Activated CD8-positive, alpha-beta memory T cell treated with anti-CD3 and anti-CD28 coated beads for 48 hours (primary cell): ENCODE measurements at places on chromosomes 13 and 19.

GRCh38 chr13:66513728-66514127 lies 716.4 kb downstream of the PCDH9 start:
- no peak for DNase-seq

- DNase-seq: no peak
Observed at GRCh38 chr19:39419003-39419402, 6.5 kb downstream of the PLEKHG2 start.

GRCh38 chr13:46079770-46080169 lies 25.1 kb downstream of the CPB2 start:
- DNase-seq: no peak

DNA sequence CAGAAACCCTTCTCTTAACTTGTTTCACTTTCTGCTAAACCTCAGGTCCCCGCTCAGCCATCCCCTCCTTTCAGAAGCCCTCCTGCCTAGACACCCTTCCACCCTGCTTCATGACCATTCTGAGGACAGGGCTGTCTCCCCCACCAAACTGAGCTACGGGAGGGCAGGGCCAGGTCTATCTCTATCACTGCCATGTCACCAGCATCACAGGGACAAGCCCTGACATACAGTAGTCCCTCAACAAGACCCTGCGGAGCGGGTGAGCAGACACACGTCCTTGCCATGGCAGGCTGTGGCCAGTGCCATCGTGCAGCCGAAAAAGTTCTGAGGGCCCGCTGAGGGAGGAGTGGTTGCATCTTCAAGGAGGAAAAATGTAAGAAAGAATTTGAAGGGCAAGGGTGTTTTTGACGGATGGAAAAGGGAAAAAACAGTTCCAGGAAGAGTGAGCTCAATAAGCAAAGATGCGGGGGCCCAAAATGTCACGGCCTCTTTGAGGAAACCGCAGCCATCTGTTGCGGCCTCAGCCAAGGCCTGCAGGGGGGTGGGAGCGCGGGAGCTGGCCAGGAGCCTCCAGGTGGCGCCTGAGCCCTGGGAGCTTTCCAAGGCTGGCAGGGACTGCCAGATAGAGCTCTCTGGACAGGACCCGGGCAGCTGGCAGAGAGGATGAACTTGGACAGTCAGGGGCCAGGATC lies 8.1 kb downstream of the PTGIR start:
- DNase-seq: peak; percentile 58

- DNase-seq: no peak
Observed at GRCh38 chr13:111458739-111459138, 138.3 kb downstream of the TEX29 start.

DNA sequence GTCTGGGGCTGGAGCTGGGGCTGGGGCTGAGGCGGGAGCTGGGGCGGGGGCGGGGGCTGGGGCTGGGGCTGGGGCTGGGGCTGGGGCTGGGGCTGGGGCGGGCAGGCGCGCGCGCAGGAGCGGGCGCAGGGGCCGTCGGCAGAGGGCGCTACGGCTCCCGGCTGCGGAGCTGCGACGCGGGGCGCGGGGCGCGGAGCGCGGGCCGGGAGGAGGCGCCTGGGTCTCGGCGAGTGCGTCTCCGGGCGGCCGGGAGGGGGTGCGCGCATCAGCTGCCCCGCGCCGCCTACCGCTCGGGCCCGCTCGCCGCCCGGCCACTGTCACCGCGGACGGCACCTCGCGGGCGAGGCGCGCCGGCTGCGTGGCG lies 422 bp upstream of the MTUS2 start:
- no peak for DNase-seq

DNA sequence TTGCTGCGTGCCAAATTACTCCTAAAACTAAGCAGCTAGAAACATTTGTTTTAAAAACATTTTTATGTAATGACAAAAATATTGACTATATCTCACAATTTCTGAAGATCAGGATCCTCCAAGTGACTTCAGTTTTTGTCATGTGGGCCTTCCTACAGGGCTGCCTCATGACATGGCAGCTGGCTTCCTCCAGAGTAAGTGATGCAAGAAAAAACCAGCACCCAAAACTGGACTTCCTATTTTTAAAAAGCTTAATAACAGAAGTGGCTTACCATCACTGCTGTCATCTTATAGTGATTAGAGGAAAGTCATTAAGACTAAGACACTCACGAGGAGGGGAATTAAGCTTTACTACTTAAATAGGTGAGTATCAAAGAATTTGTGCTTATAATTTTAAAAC lies 681.7 kb downstream of the PCDH17 start:
- no peak for DNase-seq

DNA sequence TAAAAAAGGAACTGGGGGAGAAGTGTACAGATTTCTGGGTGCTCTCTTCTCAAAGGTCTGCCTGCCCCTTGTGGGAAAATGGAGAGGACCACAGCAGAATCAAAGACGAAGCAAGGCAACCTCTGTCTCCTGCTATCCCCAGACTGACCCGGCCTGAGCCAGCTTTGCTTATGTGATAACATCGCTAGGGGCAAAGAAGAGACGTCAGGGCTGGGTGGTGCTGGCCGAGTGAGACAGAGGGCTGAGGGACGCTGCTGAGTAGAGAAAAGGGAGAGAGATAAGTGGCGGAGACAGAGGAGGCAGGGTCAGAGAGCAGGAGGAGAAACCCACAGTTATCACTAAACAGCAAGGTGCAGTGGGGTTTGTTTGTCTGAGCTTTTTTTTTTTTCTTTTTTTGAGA lies 4.6 kb upstream of the MUC16 start:
- DNase-seq: no peak

DNA sequence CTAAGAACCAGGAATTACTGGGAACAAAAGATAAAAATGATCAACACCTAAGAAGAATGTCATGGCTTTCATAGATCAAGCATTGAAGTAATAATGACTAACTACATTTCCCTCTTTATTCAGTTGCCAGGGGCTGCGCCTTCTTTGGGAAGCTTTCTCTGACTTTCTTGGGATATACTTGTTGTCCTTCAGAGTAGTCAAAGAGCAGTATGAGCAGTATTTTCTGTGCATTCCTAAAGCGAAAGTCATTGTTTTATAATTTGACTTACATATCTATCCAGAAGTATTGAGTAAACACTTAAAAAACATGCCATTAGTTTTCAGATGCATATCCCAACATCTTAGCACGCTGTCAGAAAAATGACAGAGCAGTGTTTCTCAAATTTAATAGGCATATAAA lies 2412.4 kb downstream of the PCDH9 start:
- no peak for DNase-seq

DNA sequence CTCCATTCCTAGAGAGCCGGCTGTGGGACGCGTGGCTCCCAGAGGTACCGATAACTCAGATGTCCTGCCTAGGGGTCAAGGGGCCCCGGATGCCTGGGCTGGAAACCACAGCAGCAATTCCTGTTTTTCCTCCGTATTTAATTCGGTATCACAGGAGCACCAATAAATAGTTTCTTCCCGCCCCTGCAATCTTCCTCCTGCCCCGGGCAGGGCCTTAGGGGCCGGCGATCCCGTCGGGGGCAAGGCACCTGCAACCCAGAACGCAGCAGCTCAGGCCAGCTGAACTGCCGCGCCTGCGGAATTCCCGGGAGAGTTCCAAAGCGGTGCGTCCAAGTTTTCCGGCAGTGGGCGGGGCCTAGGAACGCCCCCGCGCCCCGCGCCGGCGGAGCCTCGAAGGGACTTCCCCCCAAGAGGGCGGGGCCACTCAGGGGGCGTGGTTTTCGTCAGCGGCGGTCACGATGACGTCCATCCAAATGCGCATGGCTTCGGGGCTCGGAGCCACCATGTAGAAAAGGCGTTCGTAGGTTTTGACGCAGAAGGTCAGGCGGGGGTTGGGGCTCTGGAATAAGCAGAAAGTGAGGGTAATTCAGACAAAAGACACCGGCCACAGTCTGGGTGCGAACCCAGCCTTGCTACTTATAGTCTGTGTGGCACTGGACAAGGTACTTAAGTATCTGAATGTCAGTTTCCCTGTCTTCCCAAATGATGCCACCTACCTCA lies 9.7 kb upstream of the LYPD3 start:
- peak; percentile 80 for DNase-seq

DNA sequence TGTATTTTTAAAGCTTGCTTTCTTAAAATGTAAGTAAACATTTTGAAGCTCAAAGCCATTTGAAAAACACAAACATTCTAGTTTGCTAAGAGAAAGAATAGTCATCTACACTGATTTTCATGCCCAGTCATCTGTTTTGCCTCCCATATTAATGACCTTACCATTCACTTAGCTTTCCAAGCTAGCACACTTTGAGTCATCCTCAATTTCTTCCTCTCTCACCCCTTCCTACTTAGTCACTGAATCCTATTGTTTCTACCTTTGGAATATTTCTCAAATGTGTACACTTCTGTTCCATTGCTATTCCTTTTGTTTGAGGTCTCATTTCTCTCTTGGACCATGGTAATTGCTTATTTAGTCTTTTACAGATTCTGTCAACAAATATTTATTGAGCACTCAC lies 7.3 kb upstream of the HS6ST3 start:
- no peak for DNase-seq

GRCh38 chr19:28358633-28359032 lies 854.3 kb downstream of the UQCRFS1 start:
- DNase-seq: no peak

- DNase-seq: no peak
Observed at GRCh38 chr13:51594432-51594831, 10.2 kb downstream of the WDFY2 start.

DNA sequence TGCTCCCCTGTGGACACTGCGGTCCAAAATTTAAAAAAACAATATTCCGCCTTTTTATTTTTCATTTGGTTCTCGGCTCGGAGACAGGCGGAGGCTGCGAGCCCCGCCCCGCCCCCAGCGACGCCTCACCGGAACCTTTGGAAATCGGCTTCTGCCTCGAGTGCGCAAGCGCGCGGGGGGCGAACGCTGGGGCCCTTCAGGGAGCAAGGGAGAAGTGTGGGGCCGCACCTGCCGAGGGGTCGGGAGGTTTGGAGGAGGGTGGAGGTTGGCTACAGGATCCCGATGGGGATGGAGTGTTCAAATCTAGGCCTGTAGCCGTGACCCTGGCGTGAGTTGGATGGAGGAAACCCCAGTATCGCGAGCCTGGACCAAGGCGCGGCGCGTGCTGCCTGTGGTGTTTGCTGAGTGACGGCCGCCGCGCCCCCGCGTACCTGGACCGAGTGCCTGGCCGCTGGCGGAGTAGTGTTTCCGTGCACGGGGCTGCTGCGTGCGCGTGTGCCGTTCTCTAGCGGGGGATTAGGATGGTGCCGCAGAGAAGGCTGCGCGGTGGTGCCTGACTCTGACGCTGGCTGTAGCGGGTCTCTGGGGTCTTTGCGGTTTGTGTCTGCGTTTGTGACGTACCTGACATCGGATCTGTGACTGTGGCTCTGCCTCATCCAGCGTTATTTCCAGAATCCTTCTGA lies 565 bp upstream of the ZFP30 start:
- peak; percentile 58 for DNase-seq

DNA sequence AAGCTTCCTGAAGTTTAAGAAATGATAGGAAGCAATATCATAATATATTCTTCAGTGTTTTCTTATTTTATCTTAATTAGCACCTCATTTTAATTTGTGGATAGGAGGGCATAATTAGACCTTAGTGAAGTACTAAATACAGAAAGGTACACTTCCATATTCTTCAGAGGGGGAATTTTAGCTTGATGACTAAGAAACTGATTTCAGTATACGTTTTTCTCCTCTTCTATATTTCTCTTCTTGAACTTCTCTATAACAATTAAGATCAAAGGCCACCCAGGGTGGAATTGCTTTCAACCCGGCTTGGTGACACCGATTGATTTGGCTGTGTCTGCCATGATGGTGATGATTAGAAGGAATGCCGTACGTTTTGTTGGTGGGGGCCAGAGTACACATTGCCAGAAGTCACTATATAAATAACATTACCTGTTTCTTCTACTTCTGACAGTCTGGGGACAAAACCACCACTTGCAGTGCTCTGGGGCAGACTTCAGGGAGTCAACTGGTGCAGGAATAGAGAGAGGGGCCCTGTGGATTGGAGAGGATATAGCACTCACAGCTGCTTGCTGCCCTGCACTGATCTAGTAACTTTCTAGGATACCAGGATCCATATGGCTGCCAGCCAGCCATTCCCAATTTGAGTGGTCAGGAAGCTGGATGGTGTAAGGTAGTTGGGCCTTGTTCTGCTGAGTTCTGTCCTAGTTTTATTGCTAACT lies 73.8 kb downstream of the SPATA13 start:
- no peak for DNase-seq

DNA sequence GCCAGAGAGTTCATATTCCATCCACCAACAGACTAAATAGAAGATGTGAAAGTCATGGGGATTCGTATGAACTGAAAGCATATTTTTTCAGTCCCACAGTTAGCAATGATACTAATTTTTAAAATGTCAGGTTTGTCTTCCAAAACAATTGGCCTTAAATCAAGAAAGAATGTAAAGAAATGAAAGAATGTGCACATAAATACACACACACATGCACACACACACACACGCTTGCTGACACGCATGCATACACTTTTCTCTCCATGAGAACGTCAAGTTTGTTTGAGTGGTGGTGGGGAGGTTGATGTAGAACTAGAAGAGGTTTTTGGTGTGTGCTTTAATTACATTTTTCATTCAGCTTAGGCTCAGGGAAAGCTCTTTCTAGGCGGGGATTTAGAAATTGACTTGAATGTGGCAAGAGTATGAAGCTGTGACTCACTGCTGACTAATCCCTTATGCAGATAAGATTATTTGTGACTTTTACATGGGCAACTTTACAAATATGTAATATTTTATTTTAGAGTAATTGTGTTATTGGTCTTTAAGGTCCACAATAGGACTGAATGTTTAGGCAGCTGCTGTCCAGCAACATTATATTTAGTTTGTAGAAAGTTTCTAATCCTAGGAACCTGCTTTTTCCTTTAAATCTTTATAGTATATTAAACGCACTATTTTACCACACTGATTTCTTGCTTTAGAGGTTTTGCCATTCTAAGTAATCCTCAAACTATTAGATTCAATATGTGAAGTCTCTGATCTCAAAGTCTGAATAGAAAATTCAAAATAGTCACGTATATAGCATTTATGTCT lies 18.8 kb downstream of the FLT1 start:
- no peak for DNase-seq

- no peak for DNase-seq
Observed at GRCh38 chr13:94298346-94298745, 181.1 kb downstream of the DCT start.

GRCh38 chr13:98886587-98887230 lies 91.2 kb downstream of the DOCK9 start:
- no peak for DNase-seq

DNA sequence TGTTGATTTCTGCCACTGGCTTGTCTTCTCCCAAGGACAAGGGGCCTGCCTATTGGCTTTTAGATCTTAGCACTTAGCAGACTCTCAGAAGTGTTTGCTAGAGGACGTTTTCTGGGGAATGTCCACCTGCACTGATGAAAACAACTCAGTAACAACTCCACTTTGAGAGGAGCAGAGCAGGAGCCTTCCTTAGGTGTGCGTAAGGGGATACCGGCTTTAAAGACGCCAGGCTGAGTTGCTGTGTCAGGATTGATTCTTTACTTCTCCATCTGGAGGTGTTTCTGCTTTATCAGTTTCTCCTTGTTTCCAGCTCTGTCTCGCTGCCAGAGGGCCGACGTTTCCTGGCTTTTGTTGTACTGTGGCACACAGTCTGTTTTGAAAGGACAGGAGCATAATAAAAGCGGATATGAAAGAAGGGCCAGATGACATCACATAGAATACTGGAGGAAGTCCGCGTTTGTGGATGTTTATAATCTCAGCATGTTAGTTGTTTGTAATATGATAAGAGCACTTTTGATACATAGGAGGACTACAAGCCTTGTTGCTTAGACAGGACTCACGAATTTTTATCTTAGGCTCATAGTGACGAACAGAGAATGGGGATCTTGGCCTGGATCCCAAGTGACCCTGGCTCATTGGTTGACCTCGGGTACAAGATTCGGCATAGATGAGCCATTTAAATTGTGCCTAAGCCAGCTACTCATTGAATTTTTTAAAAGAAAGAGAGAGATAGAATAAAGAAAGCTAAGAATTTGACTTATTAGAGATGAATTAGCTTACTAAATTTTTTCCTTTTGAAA lies 34.6 kb downstream of the COL4A2 start:
- no peak for DNase-seq
